H1 (cell line): ENCODE measurements at places on chromosomes 6 and 20. TPM values are rescaled to one million over a fixed set of nuclear protein-coding genes. Genes with fewer than 3 reads are reported as not detected.

- no peak for DNase-seq
Observed at GRCh38 chr6:85163156-85164080, 286.5 kb upstream of the NT5E start.

The HSPA1A gene
- 54.0 and 59.9 TPM in 2 replicates for total RNA-seq

The TSPO2 gene
- not detected in 2 replicates for total RNA-seq

- DNase-seq: no peak
Observed at GRCh38 chr20:10708351-10709185, 34.8 kb upstream of the JAG1 start.

GRCh38 chr6:134447423-134447822 is 129.5 kb upstream of the SGK1 start:
- no peak for DNase-seq

DNA sequence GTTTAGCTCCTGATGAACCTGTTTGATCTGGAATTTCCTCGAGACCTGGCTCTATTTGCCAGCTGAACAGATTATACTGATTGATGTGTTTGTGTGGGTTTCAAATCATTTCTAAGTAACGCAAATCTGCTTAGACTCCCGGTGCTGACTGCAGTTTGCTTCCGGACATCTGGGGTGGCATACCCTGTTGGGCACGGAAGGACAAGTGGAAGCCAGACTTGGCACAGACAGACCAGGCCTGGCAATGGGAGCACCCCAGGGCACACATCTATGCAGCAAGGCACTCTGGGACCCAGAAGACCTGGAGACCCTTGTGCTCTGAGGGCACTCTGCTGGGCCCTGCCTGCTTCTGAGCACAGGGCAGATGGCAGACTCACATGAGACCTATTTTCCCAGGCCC is 433.7 kb upstream of the CHD6 start:
- no peak for DNase-seq

The C6orf132 gene
- 62.2 and 64.0 TPM in 2 replicates for total RNA-seq

DNA sequence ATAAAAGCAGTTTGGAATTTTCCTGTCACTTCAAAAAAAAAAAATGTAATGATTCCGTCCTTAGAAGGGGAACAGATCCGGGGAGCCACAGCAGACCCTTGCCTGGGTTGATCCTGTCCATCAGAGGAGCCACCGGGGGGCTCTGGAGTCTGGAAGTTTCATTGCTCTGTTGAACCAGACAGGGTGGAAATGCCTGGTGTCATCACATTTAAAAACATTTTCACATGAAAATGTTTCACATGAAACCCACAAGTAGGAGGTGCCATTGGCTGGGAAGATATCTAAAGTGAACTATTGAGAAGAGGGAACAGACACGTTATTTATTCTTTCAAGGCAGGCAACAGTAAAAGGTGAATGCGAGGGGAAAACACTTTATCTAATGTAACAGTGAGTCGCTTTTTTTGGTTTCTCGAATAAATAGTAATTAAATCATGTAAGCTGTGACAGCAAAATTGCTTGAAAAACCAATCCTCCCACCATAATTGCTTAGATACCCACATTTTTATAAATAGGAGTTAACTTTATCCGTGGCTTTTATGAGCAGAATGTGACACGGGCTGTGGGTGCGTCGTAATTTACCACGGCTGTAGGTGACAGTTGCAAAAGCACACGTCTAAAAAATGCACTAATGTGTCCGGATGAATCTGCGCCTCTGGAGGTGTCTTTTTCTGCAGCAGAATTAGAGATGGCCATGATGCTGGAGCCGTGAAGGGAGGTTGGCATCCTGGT is 323.4 kb downstream of the TAF4 start:
- no peak for DNase-seq
